Amniotic stem cell (primary cell): ENCODE measurements at places on chromosomes 5 and 9.

DNA sequence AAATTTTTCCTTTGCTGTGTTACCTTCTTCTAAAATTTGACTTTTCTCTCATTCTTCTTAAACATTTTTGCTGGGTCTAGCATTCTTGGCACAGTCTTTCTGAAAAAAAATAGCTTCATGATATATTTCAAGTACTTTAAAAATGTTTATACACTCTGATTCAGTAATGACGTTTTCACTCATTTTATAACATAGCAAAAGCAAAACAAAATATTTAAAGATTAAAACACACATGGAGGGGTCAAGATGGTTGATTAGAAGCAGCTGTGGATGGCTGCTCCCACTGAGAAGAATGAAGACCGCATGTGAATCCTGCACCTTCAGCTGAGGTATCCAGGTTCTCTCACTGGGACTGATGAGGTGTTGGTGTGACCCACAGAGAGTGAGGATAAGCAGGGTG lies 188.2 kb downstream of the SGCD start:
- DNase-seq: no peak

- peak; percentile 66 for DNase-seq
These were observed 14.7 kb upstream of the CXXC5 start for GRCh38 chr5:139633295-139634027.

GRCh38 chr5:146632620-146633322 lies 116.8 kb upstream of the GPR151 start:
- no peak for DNase-seq

- DNase-seq: no peak
These were observed 451.3 kb downstream of the SEMA5A start for GRCh38 chr5:9094582-9094981.

DNA sequence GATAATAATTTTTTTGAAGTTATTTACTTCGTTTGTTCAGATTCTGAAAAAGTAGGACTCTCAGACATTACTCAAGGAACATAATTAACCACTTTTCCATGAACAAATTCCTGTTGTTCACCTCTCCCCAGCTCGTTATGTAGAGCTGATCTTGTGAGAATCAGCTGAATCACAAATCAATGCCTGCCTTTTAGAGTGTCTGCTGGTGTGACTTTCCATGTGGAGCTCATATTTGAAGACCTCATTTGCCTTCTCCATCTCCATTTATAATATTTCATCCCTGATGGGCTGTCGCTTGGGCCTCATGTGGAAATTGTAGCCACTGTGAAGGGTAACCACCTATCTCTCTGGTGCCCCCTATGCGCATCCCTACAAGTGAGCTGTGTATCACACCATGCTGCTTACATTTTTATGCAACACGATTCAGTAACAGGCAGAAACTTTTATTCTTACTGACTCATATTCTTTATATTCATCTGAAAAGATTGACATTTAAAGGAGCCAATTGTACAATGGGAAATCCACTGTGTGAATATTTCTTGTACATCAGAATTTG lies 111.3 kb downstream of the STK32A start:
- DNase-seq: no peak

DNA sequence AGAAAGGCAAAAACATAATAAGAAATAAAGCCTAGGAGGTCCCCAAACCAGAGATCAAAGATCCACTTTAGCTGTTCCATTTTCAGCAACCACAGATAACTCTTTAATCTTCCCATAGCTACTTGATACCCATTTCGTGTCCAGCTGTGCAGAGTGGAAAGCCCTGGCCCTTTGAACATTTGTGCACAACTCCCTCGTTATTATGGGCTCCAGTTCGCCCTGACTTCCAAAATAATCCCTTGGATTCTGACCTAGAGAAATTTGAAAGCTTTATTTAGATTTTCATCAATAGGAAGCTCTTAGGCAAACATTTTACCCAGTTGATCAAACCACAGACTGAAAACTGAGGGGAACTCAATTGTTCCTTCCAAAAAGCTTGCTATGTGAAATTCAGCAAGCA lies 4.8 kb downstream of the MYOT start:
- DNase-seq: no peak

DNA sequence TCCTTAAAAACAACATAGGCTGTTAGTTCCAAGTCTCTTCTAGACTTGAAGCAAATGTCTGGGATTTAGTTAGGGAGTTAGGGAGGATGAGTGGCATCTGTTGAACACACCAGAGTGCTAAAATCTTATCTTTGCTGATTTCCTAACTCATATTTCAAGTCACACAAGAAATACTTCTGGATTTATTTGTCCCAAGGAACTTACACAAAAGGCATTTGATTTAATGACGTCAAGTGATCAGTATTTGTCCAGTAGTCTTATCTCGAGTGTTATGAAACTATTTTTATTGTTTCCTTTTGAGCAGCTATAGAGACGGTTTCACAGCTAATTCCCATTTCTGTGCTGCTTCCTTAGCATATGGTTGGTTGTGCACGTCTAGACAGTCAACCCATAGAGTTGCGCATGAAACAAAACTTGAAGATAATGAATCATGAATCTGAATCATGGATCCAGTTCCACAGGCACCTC lies 140.5 kb upstream of the TUT7 start:
- no peak for DNase-seq

DNA sequence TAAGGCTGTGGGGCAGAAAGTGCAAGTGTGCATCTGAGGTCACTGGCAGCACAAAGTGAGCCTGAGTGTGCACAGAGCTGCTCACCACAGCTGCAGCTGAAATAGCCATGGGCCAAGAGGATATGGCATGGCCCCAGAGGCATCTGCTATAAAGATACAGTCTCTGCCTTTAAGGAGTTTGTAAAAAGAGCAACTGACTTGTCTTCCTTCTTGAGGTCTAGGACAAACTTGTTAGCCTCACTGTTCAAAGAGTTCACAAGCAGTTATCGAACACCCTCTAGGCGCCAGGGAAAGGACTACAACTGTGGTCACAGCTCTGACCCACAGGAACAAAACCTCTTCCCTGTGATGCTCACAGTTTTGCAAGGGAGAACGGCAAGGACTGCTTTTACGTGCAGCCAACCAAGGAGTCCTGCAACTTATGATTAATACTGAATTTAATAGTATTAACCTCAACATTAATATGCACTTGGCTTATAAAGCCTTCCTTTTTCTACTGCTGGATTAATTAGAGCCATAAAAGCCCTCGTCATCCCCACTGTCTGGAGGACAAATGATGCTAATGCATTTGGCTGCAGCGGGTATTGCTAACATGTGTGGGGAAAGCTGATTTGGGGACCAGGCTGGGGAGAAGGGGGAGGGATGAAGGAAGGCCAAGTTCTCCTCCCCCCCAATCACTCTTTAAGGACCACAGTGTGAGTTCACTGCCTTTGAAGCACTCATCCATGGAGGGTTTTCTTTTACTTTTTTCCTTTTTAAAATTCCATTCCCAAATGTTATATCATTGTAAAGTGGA lies 189.8 kb upstream of the TRIM32 start:
- no peak for DNase-seq

GRCh38 chr9:116095403-116095802 lies 58.2 kb upstream of the PAPPA start:
- no peak for DNase-seq

DNA sequence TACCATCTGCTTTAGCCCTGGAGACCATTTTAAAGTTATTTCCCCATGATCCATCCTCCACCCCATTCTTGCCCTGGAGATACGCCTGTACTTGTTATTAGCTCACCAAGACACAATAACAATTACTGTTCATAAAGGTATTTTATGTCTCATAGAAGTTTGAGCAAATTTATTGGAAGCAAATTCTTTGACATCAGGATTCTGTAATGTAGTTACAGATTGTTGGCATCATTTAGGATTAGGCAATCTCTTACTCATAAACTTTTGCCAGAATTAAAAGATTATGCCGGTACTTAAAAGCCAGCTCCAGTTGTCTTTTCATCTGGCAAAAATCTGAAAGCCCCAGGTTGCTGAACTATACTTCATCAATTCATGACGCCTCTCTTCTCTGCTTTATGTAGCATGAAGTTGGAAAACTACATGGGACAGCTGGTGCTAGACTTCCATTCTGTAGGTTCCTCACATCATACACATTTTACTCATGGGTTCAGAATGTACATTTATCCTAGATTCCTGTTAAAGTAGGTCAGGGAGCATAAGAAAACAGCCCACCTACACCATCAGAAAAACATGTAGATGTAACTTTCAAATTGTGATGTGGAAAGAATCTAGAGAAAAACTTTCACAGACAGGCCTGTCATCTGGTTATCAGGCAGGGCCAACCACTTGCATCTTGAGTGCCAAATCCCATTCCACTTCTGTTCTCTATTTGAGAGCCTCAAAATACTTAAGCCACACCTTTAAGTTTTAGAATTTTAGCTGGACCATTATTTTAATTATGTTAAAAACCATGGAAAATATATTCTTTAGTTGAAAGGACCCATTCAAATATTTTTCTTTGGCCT lies 14.0 kb downstream of the ATP10B start:
- no peak for DNase-seq

- DNase-seq: peak; percentile 58
These were observed 572 bp downstream of the NR4A3 start for GRCh38 chr9:99822109-99822805.

GRCh38 chr5:14174230-14174636 lies 31.1 kb downstream of the TRIO start:
- DNase-seq: no peak

- no peak for DNase-seq
These were observed 105.1 kb downstream of the MAST4 start for GRCh38 chr5:66701244-66701643.

DNA sequence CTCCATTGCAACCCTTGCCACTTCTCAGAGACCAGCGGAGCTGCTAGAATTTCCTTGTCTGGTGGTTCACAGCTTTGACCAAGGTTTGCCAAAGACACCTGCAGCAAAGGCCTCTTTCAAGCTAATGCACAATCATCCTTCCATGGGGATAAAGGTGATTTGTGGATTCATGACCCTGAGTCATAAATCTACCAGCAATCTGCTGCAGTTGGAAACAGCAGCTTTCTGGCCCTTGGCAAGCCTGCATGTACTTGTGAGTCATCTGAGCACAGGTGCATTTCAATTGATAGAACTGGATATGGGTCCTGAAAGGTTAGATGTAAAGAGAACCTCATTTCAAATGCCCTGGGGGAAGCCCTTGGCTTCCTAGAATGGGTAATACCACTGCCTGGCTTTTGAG lies 21.6 kb upstream of the TCF7 start:
- DNase-seq: no peak

DNA sequence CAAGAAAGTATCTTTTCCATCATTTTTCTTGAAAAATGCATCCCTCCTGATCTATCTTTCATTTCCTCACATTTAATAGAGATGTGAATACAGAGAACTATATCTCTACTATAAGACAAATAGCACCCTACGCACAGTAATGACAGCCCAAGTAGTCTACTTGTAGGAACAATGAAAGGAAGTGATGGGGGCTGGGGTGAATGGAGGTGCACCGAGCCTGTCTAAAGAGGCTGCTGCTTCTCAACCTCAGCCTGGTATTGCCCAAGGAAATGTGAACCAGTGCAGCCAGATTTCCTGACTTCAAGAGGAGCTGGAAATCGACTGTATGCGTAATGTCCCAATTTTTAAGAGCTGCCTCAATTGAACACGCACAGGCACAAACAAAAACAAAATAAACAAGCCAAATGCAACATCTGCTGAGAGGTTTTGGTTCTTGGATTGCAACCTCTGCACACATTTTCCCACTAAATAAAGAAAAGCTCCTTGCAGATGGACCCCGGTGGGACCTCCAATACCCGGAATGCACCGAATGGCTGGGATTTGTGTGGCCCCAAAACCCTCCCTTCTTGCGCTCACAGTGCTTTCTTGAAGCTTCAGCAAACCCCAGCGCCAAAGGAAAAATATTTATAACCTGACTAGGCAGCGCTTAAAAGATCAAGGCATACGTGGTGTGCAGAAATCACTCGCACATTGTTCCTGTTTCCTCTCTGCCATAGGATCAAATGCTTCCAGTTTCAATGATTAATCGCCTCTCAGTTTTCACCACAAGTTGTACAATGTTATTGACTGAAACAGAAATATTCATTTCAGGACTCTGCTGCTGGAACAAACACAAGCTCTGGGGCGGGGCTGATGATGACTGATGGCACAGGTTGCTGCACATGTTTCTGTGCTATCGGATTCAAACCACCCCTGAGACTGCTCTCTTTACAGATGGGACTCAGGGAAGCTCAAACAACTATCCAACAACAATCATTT lies 68.3 kb downstream of the KCNIP1 start:
- no peak for DNase-seq

GRCh38 chr5:65482296-65482735 lies 596 bp upstream of the ADAMTS6 start:
- DNase-seq: peak; percentile 2

GRCh38 chr5:15558240-15558639 lies 58.3 kb downstream of the FBXL7 start:
- DNase-seq: no peak

DNA sequence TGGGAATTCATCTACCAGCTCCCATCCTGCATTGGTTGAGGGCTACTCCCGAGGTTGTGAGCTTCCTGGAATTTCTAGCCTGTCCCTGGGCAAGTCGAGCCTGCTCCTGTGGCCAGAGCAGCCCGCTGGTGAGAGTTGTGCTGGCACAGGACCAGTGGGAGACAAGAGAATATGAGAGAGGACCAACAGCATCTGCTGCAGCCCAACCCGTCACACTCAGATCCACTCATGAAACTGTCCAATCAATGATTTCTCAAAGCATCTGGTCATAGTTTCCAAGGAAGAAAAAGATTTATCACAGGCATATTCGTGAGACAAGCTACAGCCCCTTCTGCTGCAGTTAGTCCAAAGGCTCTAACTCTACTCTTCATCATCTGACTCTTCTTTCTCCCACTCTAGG lies 64.4 kb upstream of the RAI14 start:
- no peak for DNase-seq

DNA sequence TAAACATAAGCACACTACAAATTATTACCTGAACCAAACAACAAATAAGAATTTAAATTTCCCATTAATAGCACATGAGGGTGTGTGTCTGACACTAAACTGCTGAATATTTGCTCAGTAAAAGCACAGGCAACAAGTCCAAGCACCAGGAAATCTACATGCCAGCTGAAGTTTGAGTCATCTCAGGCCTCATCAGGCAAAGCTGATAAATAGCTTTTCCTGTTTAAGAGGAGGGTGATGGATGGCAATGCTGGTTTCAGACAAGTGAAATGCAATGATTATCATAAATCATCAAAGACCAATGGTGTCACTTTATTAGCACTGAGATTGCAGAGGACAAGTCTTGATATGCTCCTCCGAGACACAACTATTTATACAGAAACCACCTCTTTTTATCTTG lies 1668.0 kb upstream of the C9orf72 start:
- no peak for DNase-seq

DNA sequence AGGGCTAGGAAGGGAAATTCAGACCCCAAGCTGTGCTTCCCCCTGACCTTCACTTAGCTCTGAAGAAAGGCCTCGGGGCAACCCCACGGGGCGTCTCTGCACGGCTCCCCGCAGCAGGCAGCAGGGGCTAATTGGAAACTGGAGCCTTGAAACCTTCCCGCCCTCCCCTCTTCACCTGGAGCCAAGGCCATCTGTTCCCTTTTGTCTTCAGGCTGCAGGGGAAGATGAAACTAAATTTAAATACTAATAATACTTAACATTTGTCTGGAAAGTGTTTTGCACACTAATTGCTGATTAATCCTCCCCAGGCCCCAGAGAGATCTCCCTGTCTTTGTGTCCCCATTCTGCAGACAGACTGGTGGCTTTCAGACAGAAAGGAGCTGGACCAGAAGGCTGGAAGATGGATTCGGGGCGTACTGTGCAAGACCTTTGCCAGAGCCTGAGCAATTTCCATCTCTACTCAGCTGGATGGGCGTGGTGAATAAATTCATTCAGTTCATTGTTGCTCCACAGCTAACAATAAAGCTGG lies 34.1 kb upstream of the CPLX2 start:
- DNase-seq: no peak

GRCh38 chr5:72525816-72526215 lies 18.6 kb upstream of the ZNF366 start:
- no peak for DNase-seq

GRCh38 chr5:6389946-6390530 lies 11.7 kb upstream of the MED10 start:
- DNase-seq: no peak
